ENCODE measurements at places on chromosomes 7 and 10.

DNA sequence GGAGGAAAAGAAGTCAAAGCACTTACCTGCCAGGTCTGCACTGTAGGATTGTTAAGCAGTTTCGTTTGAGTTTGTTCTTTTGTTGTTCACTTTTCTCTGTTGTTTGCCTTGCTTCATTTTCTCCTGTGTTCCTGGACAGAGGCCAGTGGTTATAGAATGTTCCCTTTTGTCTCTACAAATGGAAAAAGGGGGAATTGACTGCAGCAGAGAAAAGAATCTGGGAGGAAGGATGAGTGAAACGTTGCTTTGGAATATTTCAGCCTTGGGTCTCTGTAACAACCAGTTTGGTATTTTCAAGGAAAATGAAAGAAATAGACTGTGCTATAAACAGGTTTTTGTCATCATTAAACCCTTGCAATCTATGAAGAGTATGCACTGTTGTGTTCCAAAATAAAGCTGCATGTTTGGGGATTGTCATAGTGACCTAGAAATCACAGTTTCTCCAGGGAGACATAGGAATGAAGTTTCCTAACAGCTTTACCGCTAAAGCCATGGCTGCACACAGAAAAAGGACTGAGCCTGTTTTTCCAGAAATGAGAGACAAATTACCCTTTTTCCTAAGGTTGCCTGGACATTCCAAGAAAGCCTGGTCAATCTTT lies 60.8 kb upstream of the HABP2 start:
- DNase-seq: no peak

GRCh38 chr10:60123172-60123571 lies 216.8 kb upstream of the CCDC6 start:
- DNase-seq: no peak

DNA sequence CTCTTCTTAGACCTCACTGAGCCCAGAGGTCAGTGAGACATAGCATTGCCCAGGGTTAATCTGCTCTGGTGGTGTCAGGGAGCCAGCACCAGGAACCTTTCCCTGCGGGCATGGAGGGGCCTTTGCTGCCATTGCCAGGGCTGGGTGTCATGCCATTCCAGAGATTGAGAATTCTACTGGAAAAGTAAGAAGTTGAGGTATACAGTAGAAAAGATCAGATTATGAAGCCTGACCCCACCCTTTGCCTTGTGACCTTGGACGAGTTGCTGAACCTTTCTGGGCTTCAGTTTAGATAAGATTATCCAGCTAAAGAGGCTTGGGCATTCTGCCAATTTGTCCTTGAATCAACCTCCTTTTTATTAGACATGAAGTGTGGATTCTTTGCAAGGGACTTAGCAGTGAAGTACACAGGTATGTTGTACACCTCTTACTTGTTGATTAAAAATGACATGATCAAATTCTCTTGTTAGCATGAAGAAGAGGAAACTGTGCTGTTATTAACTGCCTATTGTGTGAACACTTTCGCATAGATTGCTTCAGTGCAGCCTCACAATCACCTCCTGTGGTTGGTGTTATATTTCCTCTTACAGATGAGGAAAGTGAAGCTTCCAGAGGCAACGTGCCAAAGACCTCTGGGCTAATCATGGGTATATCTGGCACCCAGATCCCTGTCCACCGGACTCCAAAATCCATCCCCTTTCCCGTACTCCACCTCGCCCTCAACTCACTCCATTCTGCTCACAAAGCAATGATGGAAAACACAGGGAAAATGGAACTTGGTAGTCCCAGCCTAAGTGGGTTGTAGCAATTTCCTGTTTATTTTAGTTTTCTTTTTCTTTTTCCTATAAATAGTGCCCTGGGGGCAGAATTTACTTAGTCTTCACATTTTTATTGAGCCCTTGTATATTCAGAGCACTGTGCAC lies 151.3 kb downstream of the CAMK1D start:
- DNase-seq: no peak

GRCh38 chr7:116212869-116213268 lies 2.5 kb downstream of the TES start:
- no peak for DNase-seq

DNA sequence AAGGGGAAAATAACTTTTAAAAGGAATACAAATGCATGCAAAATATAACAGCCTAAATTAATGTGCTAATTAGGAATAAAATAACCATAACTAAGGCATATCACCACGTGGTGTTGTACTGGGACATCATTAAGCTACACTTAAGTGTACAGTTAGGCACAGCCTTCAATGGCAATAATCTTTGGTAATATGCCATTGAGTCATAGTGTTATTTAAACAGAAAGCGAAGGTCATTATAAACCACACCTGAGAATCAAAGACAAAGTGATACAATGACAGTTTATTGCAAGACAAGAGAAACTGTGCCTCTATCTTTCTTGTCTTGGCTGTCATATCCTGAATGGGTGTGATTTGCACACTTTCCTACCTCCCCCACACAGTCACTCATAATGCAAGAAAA lies 30.5 kb upstream of the AUTS2 start:
- no peak for DNase-seq

GRCh38 chr10:114477285-114477684 lies 73.0 kb upstream of the AFAP1L2 start:
- no peak for DNase-seq

DNA sequence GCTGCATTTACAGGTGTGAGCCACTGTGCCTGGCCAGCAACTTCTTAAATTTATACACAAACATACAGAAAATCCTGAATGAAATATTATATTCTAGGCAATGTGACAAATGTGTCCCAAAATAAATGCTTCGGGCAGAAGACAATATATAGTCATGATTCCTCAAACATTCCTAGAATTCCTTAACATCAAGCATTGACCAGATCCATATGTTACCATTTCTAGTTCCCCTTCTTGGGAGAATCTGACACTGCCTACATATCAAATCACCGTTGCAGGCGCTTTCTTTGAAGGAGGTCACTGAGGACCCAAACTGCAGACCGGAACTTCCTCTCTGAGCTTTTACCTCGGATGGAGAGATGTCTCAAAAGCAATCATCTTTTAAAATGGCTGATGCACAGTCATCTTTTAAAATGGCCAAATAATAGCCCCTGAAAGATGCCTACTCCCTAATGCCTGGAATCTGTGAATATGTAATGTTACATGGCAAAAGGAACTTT lies 323.5 kb downstream of the PHF14 start:
- no peak for DNase-seq

DNA sequence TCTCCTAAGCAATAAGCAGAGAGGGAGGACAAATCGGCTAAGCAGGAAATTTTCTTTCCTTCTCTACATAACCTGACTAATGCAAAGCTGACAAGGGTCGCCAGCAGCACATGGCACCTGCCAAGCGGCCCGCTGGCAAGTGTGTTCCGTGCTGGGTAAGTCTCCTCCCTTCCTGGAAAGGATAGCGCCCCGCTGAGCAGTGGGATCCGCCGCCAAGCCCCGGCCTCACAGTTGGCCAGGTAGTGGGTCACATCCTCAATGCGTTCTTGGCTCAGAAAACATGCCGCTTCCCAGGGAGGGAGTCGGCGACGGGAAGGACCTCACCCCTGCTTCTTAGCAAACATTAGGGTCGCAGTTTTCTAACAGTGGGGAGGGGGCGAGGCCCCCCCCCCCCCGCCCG lies 488.9 kb upstream of the NUPR2 start:
- DNase-seq: no peak

- DNase-seq: no peak
Observed at GRCh38 chr7:120169996-120170783, 102.8 kb upstream of the KCND2 start.

DNA sequence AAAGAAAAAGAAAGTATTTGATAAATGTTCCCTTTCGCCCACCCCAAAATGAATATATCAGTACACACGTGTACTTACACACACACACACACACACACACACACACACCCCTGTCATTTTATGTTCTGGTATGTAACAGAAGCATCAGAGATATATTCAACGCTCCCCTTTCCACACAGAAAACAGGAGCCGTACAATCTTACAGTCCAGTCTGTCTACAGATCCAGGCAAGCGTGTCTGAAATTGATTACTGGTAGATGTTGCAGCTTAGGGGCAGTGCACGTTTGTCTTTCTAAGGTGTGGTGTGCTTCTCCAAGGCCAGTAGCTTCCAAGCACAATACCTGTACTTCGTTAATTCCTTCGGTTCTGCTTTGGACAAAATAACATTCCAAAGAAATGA lies 143.7 kb upstream of the RNF32 start:
- no peak for DNase-seq

DNA sequence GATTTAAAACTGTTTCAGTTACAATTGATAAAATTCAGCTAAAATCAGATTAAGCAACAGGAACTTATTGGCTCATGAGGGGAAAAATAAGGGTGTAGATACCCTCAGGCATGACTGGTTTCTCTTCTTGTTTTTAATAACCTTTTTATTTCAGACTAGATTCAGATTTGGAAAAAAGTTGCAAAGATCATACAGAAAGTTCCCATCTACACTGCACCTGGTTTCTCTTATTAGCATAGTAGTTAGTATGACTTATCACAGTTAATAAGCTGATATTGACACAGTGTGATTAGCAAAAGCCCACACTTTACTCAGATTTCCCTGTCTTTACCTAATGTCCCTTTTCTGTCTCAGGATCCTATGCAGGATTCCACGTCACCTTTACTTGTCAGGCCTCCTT lies 53.3 kb downstream of the HTR5A start:
- DNase-seq: no peak

DNA sequence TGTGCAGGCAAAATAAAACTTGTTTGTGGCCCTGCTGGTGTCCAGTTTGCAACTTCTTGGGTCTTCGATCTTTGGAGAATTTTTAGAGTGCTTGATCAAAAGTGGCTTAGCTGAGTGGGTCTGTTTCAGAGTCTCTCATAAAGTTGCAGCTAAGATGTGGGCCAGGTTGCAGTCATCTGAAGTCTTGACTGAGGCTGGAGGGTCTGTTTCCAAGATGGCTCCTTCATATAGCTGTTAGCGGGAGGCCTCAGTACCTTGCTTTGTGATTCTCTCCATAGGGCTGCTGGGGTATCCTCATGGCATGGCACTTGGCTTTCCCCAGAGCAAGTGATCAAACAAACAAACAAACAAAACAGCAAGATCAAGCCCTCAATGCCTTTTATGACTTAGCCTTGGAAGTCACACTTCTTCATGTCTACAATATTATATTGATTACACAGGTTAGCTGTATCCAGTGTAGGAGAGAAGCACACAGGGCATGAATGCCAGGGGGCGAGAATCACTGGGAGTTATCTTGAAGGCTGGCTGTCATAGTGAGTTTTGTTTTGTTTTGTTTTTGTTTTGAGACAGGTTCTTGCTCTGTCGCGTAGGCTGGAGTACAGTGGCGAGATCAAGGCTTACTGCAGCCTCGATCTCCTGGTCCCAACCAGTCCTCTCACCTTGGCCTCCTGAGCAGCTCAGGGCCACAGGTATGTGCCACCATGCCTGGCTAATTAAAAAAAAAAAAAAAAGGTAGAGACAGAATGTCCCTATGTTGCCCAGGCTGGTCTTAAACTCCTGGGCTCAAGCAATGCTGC lies 10.2 kb downstream of the CYP26A1 start:
- no peak for DNase-seq

DNA sequence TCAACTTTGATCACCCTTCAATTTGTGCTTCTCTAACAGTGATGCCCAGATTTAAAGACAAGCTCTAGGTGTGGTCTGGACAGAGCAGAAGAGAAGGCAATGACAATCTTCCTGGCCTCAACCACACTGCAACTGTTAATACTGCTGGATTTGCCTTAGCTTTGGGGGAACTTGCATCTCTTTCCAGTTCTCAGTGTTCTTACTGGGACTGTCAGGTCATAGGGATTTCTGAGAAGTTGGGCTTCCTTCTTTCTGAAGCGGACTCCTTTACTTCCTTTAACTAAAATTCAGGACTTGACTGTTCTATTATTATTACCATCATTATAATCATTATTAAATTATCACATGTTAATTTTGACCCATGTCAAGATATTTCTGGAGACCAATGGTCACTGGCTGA lies 80.8 kb downstream of the OSBPL3 start:
- DNase-seq: no peak

DNA sequence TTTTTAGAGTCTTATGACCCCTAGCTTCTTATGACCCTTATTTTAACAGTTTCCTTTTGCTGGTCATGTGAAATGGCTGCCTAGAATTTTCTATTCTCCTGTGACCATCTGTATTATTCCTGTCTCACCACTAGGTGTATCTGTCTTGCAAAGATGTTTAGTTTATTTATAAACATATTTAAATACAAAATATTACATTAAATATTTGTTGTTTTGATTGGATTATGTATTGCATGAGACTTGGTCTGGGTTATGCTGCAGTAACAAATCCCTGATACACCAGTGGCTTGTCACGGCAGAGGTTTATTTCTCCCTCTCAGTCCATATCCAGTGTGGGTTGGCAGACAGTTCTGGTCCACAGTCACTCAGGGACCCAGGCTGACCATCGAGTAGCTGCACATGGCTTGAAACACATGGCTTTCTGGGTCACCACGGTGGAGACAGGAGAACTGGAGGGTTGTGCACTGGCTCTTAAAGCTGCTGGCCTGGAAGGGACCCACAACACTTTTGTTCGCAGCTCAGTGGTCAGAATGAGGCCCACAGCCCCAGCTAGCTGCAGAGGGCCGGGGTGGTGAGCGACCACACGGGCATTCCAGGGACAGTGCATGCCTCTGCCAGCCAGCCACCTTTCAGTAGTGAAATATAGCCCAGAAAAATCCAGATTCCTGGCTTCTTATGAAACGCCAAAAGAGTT lies 7.4 kb downstream of the RASSF4 start:
- DNase-seq: no peak

DNA sequence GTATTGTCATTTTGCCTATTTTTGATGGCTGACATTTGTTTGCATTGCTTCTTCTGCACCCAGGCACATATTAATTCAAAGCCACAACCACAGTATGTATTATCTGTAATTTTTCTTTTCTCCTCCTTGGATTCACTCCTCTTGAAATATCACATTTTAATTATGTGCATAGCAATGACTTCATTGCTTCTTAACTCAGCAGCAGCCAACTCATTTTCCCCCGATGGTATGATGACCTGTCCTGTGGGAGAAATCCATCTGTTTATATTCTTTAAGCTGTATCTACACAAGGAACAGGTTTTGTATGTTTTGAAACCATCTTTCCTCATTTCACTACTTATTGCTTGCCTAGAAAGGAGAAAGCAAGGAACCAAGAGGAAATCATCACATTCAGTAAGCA lies 588.8 kb downstream of the INHBA start:
- DNase-seq: no peak

DNA sequence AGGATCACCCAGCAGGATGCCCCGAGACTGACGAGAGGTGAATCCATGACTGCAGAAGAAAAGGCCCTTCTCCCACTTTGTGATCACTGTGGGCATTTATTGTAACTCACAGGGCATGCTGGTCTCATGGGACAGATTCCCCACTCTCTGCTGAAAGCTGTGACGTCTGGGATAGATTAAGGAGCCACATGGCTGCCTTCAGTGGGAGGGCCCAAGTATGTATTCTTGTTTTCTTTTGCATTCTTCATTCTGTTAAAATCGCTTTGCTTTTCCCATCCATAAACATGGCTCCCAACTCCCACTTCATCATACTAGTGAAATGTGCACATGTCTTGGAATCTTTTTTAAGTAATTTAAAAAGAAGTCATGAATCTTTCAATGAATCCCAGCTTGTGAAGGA lies 67.2 kb downstream of the FAM107B start:
- no peak for DNase-seq
